Progenitor cell of endocrine pancreas (in vitro differentiated cells): ENCODE measurements at places on chromosomes 12 and 14. TPM values are rescaled to one million over a fixed set of nuclear protein-coding genes. Genes with fewer than 3 reads are reported as not detected.

GRCh38 chr14:82080370-82080769 lies 546.7 kb upstream of the SEL1L start:
- H3K27me3 ChIP-seq = peaks cover 5% of the 10 kb centered on the region
- H3K27ac ChIP-seq = no peak overlapping the region
- H3K4me3 ChIP-seq = no peak overlapping the region
- DNase-seq = no peak
- H3K4me1 ChIP-seq = no peaks in the 10 kb centered on the region
- no peaks in the 10 kb centered on the region for H3K36me3 ChIP-seq

DNA sequence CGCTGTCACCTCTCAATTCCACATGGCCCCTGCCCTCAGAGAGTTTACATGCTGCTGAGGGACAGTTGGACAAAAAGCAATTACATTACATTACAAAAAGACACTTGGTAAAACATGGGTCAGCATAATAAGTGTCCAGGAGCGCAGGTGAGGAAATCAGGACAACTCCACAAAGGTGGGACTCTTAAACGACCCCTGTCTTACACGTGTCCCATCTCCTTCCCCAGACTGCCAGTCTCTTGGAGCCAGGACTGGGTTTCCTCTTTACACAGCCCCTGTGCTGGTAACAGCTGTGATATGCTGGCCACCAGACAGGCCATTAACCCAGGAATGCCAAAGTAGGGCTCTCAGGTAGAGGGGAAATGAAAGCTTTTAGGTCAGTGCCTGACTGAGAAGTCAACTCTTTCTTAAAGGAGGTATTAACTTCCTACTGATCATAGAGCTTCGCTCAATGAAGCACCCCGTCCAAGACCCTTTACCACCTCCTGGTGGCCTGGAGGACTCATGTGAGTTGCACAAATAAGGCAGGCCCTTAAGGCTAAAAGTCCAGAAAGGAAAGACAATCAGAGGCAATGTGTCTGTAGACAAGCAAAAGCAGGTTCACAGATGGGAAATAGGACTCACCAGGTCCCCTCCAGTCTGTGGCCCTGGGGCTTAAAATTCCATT lies 55.5 kb downstream of the ANO2 start:
- H3K27me3 ChIP-seq = peaks cover 5% of the 10 kb centered on the region
- H3K4me3 ChIP-seq = no peak overlapping the region
- H3K36me3 ChIP-seq = no peaks in the 10 kb centered on the region
- H3K4me1 ChIP-seq = no peaks in the 10 kb centered on the region
- no peak overlapping the region for H3K27ac ChIP-seq
- DNase-seq = no peak

DNA sequence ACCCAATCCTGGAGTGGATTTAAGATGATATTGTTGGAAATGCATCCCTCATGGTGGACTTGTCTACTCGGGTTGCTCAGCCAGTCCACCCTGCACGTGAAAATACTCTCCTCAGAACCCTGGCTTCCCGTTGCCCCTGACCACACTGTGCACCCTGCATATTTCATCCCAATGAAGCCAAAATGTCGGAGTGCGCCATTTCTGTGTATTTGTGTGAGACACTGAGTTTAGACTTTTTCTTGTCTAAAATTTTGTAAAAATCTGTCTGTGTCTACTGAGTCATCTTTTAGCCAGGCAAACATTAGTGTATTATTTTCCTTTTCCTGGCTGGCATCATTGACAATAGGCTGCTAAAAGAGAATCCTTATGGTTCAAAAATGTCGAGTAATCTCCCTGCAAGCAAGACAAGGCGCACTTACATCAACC lies 485 bp upstream of the PNMA1 start:
- DNase-seq = no peak
- H3K4me1 ChIP-seq = peaks cover 42% of the 10 kb centered on the region
- peaks cover 10% of the 10 kb centered on the region for H3K36me3 ChIP-seq
- H3K27ac ChIP-seq = peak overlapping the region; percentile 91

DNA sequence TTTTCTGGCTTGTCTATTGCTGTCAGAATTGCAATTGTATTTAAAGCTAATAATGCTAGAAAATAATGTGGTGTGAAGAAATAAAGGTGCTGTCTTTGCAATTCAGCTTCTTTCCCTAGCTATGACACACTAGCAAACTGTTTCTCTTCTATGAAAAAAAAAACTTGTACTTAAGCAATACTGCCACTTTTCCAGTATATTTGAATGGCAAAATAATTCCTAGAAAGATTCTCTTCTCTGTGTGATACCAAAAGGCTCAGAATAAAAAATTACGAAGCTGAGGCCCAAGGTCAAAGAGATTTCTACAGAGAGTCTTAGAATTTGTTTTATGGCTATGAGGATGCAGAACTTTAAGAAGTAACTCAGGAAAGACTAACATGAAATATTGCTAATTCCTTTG lies 235.5 kb downstream of the ADAMTS20 start:
- no peaks in the 10 kb centered on the region for H3K4me1 ChIP-seq
- no peak overlapping the region for H3K27ac ChIP-seq
- H3K36me3 ChIP-seq = no peaks in the 10 kb centered on the region

DNA sequence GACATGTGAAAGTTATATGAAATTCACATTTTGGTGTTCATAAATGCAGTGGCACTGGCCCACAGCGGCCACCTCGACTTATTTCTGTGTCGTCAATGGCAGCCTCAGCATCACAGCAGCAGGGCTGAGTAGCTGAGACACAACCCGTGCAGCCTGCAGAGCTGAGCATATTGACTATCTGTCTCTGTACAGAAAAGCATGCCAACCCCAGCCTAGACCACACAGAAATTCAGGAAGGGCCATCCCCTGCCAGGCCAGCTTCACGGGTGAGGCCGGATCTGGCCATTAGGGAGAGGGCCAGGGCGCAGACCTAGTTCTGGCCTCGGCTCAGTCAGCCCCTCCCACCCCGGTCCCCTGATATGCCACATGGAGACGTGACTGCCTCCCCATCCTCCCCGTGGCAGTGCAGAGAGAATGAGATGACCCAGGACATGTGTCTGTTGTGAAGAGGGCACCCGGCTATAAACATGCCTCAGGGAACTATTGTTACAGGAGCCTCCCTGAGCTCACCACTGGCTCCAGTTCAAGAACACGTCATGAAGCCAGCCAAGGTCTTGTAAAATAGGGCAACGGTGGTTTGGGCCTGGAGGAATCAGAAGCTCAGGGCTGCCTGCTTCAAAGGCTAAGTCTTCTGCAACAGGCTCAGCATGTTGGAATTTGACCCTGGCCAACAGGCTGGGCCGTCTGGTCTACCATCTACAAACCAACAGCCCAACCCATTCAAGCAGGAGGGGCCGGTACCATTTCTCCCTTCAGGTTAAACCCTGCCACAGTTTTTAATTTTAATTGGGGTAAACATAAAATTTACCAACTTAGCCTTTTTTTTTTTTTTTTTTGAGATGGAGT lies 25.5 kb downstream of the SCARB1 start:
- H3K4me1 ChIP-seq = peaks cover 7% of the 10 kb centered on the region
- no peak overlapping the region for H3K4me3 ChIP-seq
- H3K27ac ChIP-seq = no peak overlapping the region
- H3K36me3 ChIP-seq = peaks cover 2% of the 10 kb centered on the region
- peaks cover 6% of the 10 kb centered on the region for H3K27me3 ChIP-seq

DNA sequence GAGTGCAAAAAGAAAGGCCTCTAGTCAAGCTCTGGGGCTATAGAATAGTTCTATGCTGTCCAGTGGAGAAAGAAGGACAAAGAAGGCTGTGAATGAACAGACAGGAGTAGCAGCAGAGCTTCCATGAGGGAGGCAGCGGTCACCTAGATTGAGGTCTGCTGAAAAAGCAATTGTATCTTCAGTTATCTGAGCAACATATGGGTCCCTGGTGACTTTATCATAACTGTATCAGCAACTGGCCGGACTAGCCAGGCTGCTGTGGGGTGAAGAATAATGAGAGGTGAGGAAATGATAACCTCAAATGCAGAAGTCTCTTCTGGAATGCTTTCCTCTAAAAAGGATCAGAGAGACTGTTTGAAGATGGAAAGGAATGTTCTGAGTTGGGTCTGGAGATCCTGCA lies 971.3 kb upstream of the TMEM132C start:
- no peaks in the 10 kb centered on the region for H3K27me3 ChIP-seq
- peaks cover 3% of the 10 kb centered on the region for H3K4me1 ChIP-seq
- no peak overlapping the region for H3K4me3 ChIP-seq

GRCh38 chr12:22164139-22164538 lies 118.1 kb downstream of the CMAS start:
- no peak overlapping the region for H3K27ac ChIP-seq
- no peak overlapping the region for H3K4me3 ChIP-seq
- no peaks in the 10 kb centered on the region for H3K36me3 ChIP-seq
- H3K4me1 ChIP-seq = no peaks in the 10 kb centered on the region
- DNase-seq = no peak

DNA sequence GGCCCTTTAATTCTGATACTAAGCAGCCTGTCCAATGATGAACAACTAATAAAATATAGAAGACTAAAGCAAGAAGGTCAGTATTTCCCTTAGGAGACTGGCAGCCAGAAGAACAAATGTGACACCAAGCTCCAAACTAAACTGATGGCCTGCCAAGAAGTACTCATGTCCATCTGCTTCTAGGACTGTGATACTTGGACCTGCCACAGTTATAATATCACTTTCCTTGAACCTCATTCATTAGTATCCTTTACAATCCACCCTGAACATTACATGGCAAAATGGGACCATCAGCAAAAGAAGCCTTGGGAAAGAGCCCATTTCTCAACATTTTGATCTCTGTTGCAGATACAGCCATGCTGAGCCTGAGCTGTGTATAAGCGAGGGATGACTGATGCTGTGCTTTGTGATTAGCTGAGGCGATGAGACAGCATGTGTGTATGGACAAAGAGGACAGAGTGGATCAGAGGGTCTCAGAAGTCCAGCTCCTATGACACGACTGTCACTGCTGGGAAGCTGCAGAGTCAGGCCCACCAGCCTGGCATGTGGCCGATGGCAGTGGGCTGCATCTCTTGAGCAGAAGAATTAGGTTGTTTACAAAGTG lies 73.9 kb downstream of the TGFB3 start:
- no peak overlapping the region for H3K27ac ChIP-seq
- H3K27me3 ChIP-seq = no peaks in the 10 kb centered on the region
- no peak for DNase-seq
- peaks cover 6% of the 10 kb centered on the region for H3K4me1 ChIP-seq
- H3K4me3 ChIP-seq = no peak overlapping the region

GRCh38 chr12:122517877-122518276 lies 8.9 kb downstream of the RSRC2 start:
- no peaks in the 10 kb centered on the region for H3K27me3 ChIP-seq
- no peak for DNase-seq
- H3K4me3 ChIP-seq = no peak overlapping the region

- H3K4me3 ChIP-seq = no peak overlapping the region
- H3K27ac ChIP-seq = no peak overlapping the region
- no peaks in the 10 kb centered on the region for H3K27me3 ChIP-seq
- no peak for DNase-seq
- H3K36me3 ChIP-seq = no peaks in the 10 kb centered on the region
Measured at GRCh38 chr12:3255057-3255456, 177.9 kb downstream of the TSPAN9 start.

DNA sequence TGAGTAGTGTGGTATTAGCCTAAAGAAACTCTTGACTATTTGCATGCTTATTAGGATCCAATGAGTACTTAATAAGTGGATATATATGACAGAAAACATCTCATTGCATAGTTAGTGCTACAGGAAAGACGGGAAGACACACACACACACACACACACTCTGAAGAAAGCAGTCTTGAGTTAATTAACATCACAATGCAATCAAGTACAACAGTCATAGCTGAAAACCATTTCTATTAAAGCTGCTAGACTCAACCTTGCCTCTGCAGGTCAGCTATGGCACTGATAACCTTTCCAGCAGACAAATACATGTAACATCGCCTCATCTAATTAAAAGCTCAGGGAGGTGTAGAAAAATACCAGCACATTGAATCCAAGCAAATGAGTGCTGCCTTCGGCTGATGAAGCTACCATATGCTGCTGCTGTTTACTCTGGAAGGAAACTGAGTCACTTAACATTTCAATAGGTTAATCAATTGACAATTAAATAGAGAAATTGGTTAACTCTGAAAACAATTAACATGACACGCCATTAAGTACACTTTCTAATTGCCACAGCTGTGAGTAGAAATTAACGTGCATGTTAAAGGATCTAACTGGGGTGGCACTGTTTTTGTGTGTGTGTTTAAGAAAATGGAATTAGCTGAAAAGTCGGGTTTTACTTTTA lies 93.2 kb upstream of the OTX2 start:
- no peaks in the 10 kb centered on the region for H3K36me3 ChIP-seq
- peaks cover 8% of the 10 kb centered on the region for H3K27me3 ChIP-seq
- H3K27ac ChIP-seq = no peak overlapping the region
- no peak for DNase-seq
- H3K4me3 ChIP-seq = no peak overlapping the region
- H3K4me1 ChIP-seq = peaks cover 32% of the 10 kb centered on the region

GRCh38 chr12:29255042-29255441 lies 106.0 kb downstream of the FAR2 start:
- H3K27me3 ChIP-seq = no peaks in the 10 kb centered on the region
- H3K36me3 ChIP-seq = no peaks in the 10 kb centered on the region
- H3K4me1 ChIP-seq = no peaks in the 10 kb centered on the region
- no peak for DNase-seq
- no peak overlapping the region for H3K4me3 ChIP-seq

GRCh38 chr14:68627868-68628604 lies 164.8 kb downstream of the ZFP36L1 start:
- H3K4me3 ChIP-seq = peak overlapping the region; percentile 68
- no peaks in the 10 kb centered on the region for H3K36me3 ChIP-seq
- peak overlapping the region; percentile 100 for H3K27ac ChIP-seq
- peaks cover 53% of the 10 kb centered on the region for H3K4me1 ChIP-seq
- DNase-seq = peak; percentile 82

GRCh38 chr12:114479831-114480230 lies 73.9 kb upstream of the TBX5 start:
- peaks cover 6% of the 10 kb centered on the region for H3K4me1 ChIP-seq
- H3K4me3 ChIP-seq = peak overlapping the region; percentile 66
- no peaks in the 10 kb centered on the region for H3K36me3 ChIP-seq
- DNase-seq = no peak
- H3K27me3 ChIP-seq = peaks cover 85% of the 10 kb centered on the region
- peak overlapping the region; percentile 78 for H3K27ac ChIP-seq

DNA sequence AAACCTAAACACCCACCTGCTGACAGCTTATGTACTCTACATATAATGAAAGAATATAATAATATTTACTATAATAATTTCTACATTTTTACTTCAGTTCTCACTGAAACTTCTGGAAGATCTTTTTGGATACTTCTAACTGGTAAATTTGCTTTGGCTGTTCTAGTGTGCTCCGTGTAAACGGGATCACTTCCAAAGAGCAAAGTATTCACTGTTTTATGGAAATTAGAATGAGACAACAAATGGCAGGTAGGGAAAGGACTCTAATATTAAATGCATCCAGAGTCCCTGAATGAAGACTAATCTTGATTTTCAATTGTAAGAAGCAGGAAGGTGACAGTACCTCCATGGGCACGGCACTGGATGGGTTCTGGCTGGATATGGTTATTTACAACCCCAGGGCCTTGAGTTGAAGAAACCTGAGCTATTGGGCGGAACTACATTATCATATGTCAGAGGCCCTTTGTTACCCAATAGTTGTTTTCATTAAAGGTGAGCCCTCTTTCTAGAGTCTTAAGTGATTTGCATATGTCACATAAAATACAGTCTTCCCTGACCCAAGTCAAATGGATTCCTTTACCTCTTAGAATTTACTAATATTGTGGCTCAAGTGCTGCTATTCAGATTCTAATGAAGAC lies 10.7 kb downstream of the ERP29 start:
- H3K27me3 ChIP-seq = no peaks in the 10 kb centered on the region
- no peak for DNase-seq
- no peak overlapping the region for H3K4me3 ChIP-seq
- H3K36me3 ChIP-seq = peaks cover 17% of the 10 kb centered on the region

Gene P2RX7
- not detected in 2 replicates for total RNA-seq

Gene SERPINA1
- 411 and 431 TPM in 2 replicates for total RNA-seq

Gene LAG3
- 2.2 and 2.5 TPM in 2 replicates for total RNA-seq

Gene DTX1
- 1.8 TPM in 2 replicates for total RNA-seq
